NCI-H510A (cell line): ENCODE measurements at places on chromosomes 13 and 19.

DNA sequence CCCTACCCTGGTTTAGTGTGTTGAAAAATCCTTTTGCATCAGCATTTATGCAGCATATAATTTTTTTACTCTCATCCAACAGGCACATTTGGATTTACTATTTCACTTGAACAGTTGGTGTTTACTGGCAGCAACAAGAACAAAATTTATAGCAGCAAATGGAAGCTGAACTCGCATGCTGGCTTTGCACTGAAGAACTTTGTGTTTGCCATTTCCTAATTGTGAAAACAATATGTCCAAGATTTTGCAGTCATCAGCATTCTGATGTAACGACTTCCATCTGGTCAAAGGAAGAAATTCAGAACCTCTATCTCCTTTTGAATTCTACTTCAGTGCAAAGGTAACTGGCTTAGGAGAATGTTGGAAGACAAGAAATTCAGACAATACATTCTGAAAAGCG, 131.0 kb downstream of the DLEU7 start:
- no peak for DNase-seq

DNA sequence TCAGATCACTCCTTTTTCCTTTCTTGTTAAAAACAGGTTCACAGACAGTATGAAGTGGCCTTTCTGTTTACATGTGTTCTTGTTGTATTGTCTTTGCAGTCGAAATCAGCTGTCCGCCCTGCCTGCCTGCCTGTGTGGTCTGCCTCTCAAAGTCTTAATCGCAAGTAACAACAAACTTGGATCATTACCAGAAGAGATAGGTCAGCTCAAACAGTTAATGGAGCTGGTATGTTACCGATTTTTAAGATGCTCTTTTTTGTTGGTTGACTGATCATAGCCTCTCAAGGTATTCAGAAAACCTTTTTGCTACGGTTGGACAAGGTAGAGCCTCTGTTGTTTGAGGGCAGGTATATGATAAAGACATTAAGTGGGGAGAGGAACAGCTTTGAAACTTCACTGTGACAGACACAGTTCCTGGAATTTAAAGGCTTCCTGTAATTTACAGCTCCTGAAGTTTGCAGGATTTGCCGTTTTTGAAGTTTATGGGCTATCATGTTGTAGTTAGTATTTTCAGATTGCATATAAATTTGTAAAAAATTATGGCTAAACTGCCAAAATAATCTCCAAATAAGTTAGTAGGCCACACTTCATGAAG, 116.1 kb downstream of the LRCH1 start:
- no peak for DNase-seq

DNA sequence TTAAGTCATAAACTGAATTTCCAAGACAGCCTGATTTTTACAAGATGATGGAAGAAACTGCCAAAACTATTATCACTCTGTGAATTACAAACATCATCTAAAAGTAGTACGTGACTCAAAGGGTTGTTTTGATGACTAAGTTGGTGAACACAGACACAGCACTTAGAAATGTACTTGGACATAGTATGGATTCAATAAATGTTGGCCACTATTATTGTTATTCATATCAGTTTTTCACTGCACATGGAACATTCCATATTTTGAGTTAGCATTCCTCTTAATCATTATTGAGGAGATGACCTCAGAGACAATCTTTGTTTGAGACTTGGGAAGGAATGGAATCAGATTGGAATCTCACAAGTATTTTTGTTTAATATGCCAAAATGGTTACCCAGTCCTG, 172.9 kb downstream of the OXGR1 start:
- no peak for DNase-seq

DNA sequence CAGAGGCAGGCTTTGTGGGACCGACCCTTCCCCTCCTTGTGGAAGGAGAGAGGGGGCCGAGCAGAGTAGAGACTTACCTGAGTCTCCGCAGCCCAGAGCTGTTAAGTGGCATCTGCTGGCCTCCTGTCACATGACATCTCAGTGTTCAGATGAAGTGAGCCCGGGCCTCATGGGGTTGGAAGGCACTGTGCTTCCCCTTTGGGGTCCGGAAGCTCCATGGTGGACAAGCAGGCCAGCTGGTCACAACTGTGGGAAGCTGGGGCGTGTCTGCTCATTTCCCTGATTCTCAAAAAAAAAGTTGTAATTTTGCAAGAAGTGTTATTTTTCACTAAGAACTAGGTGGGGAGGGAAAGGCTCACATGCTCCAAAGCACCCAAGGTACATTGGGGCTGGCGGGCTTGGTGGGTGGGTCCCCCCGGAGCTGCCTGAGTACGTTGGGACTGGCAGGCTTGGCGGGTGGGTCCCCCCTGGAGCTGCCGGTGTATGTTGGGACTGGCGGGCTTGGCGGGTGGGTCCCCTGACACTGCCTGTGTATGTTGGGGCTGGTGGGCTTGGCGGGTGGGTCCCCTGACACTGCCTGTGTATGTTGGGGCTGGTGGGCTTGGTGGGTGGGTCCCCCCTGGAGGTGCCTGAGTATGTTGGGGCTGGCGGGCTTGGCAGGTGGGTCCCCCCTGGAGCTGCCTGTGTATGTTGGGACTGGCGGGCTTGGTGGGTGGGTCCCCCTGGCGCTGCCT, 18.2 kb upstream of the DCUN1D2 start:
- no peak for DNase-seq

DNA sequence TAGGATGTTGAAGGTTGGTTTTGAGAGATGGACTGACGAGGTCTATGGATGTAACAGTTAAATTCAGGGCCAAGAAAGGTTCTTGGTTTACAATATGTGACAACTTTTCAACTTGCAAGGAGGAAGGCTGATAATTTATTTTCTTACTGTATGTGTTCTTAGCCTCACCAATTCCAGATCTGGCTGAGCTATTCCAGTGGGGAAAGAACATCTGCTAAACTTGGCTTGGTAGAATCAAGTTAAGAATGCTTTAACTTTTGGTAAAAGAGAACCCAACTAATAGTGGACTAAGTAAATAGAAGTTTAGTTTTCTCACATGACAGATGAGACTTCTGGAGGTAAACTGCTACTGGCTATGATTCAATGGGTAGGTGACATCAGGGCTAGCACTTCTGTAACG, 222.9 kb downstream of the KLF5 start:
- DNase-seq = no peak

DNA sequence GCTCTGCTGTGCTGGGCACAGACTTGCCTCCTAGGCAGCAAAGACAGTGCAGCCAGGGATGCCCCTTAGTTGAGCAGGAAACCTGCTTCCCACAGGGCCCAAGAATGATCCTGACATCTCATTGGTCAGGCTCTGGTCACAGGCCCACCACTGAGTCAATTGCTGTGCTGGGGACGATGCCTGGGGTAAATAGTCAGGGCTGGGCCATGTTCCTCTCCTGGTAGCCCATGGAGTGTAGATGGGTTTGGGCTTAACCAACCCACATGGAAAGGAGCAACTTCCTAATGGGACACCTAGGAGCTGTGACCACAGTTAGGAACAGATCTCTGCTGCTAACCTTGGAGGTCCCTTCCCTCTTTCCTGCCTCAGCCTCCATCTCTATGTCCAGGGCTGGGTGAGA, 212.5 kb upstream of the ZNF536 start:
- no peak for DNase-seq

DNA sequence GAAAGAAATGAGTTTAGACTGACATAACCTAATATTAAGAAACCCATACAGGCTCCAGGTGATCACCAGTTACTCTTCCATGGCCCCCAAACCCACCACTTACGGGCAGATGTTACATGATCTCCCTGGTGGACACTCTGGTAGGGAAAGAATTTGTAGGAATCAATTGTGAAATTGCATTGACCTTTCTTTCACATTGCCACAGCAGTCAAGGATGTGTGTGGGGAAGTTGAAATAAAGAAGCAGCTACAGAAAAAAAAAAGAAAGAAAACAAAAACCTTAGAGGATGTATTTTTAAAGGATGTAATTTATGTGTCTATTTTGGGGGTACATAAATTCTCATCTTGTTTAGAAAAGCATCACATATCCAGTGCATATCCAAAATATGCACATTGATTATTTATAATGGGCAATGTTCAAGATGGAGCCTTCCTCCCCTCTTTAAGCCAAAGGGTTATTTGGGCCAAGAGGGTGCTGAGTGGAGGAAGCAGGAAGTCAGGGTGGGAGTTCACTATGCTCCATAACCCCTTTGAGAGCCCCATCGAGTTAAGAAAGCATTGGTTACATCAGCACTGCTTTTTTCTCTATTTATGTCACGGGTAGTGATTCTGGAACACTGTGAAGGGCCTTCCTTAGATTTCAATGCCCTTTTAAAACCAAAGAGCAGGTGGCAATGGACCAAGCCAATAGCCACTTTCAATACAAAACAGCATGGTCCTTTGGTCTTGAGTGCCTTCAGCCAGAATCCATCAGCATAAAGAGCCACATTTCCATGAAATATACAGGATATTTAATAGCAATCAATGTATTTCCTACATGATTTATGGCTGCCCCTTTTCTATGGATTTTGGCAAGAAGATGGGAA, 169.6 kb downstream of the LACC1 start:
- DNase-seq = no peak

DNA sequence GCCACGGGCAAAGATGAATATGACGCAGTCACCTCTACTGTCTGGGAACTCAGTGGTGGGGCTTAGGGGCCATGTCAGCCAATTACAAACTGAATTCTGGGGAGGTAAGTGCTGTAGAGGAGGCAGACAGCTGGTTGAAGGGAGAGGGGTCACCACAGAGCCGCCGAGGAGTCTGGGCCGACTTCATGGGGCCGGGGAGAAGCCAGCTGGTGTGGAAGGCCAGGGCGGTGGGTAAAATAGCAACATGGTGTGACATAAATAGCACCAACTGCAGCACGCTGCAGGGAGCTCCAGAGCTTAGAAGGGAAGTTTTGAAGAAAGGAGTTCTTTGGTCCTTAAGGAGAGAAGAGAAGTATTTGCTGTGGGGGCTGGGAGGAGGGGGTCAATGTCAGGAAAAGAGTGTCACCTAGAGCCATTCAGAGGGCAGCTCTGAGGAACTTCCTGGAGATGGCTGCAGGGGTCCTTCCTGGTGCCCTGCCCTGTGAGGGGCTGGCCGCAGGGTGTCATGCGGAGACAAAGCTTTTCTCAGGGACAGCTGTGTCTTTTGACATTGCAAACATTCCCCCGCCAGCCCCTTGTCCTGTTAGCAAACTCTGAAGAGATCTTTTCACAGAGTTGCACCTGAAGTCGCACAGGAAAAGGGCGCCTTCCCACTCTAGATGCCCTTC, 6.4 kb downstream of the METTL21C start:
- DNase-seq = no peak

GRCh38 chr13:73704587-73704986, 429.6 kb downstream of the KLF12 start:
- DNase-seq = no peak

GRCh38 chr13:43805071-43805468, 18.3 kb upstream of the ENOX1 start:
- DNase-seq = no peak

- no peak for DNase-seq
Observed at GRCh38 chr13:94112227-94112626, 367.3 kb downstream of the DCT start.

- DNase-seq = no peak
Observed at GRCh38 chr19:33212436-33213172, 13.0 kb downstream of the SLC7A10 start.

GRCh38 chr13:41601718-41602445, 144.5 kb downstream of the RGCC start:
- DNase-seq = no peak

GRCh38 chr19:13573056-13573667, 66.9 kb upstream of the CACNA1A start:
- DNase-seq = no peak

GRCh38 chr13:32663660-32664059, 77.4 kb downstream of the PDS5B start:
- no peak for DNase-seq

- no peak for DNase-seq
Observed at GRCh38 chr13:73820688-73821087, 313.5 kb downstream of the KLF12 start.

GRCh38 chr13:75906315-75906714, 270.2 kb downstream of the LMO7 start:
- DNase-seq = no peak

DNA sequence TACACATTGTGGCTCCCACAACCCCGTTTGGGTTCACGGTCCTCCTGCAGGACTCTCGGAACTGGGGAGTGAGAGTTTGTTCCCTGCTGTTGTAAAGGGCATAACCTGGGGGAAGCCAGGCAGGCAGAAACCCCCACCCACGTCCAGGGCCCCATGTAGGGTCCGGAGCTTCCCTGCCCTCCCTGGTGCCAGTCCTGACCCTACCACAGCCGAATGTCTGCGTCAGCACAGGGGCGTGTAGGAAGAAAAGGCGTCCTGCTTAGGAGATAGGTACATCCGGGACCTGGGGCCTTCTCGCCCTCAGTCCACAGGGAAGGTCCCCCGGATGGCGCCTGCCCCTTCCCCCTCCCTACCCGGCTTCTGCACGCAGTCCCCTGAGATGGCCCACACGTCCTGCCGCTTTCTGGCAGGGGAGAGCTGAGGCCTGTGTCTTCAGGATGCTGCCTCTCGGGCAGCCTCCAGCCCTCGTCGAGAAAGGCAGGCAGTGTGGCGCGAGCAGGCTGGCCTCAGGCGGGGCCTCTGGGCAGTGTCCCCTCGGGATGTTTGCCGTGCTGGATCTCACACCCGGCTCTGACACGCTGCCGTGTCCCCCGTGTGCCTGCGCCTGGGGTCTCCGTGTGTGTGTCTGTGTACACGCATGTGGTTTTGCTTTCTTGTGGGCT, 19.1 kb downstream of the CSNK1G2 start:
- DNase-seq = no peak

GRCh38 chr19:6272411-6272791, 7.4 kb downstream of the MLLT1 start:
- DNase-seq = no peak

DNA sequence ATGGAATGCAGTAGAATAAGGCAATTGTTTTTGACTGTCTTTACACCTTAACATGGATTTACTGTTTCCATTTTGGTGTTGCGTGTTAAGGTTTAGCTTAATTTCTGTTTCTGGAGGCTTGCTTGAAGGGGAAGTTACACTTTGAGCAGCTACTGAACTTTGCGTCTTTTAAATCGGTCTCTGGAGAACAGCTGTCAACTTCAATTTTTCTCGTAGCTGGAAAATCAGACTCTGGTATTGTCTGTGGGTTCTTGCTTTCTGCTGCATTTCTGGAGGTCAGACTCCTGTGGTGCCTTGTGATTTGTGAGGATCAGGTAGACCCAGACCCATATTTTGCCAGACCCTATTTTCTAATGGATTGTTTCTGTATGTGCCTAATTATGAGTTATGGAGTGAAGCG, 146.7 kb downstream of the ATP8A2 start:
- no peak for DNase-seq

GRCh38 chr19:3857449-3858003, 11.3 kb downstream of the ZFR2 start:
- no peak for DNase-seq

GRCh38 chr19:7928741-7929701, 3.1 kb upstream of the CTXN1 start:
- DNase-seq = no peak

- no peak for DNase-seq
Observed at GRCh38 chr19:51354742-51355148, 11.4 kb downstream of the ETFB start.

DNA sequence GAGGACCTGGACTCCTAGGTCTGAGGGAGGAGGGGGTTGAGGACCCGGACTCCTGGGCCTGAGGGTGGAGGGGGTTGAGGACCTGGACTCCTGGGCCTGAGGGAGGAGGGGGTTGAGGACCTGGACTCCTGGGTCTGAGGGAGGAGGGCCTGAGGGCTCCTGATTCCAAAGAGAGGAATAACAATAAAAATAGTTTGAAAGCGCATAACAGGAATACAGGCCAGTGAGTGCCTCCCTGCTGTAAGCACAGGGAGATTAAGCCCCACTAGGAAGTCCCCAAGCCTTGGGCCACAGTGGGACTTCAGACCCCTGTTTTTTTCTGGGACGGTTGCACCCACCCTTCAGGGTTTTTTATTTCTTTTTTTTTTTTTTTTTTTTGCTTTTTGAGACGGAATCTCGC, 1.2 kb upstream of the SBK2 start:
- DNase-seq = no peak

- no peak for DNase-seq
Observed at GRCh38 chr13:112107289-112107688, 40.3 kb downstream of the SOX1 start.
